GM04503 (cell line): ENCODE measurements at places on chromosomes 4 and X.

GRCh38 chr4:110107866-110108265 lies 90.5 kb downstream of the ELOVL6 start:
- no peak for DNase-seq

DNA sequence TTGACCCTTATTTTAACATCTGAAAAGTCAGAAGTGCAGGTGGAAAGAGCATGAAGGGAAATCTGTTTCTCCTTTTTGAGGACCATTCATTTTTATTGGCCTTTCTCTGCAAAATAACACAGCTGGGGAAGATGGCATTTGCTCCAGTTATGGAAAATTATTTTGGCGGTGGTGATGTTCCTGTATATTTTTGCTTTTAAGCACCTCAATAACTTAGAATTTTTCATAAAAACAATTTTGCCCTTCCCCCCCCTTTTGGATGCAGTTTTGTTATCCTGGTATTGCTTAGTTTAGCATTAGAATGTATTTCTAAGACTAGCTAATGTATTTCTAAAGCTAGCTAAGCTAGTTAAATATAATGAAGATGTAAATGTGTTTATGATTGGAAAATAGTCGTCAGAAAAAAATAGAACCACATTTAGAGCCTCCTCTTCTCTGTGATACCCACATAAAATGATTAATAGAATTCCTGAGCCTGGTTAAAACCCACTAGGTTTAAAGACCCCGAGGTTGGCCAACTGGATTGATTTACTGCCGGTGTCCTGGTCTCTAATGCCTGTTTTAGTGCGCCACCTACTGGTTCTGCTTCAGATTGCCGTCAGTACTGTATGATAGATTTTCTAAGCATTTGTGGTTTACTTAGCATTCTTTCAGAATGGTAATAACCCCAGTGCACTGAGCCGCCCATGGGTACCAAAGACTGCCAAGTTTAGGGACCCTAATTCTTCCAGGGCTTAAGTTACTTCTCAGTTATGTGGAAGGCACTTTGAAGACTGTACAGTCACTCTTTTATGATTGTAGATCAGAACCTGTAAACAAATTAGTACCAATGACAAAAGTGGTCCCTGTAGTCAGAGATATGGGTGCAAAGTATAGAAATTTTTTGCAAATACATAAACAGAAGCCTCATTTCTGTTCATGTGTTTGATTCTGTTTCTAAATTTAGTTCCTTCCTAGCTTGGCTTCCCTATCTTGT lies 11.4 kb downstream of the KLF3 start:
- no peak for DNase-seq

DNA sequence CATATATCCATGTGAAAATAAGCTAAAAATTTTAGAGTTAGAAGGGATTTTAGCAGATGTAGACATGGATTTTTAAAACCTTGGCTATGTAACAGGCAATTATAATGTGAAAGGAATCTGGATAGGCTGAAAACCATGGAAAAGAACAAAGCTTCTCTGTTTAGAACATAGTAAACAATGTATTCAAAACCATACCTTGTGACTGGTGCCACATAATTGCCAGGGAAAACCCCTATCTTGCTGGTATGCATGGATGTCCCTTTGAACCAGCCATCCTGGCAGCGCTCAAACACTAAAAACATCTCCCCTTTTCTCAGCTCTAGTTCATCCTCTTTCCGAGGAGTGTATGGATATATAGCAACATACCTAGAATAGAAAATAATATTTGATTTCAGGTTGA lies 110.6 kb upstream of the CBR4 start:
- no peak for DNase-seq

GRCh38 chr4:67750691-67751090 lies 3.5 kb downstream of the GNRHR start:
- no peak for DNase-seq

- DNase-seq = no peak
Measured at GRCh38 chr4:108607079-108607815, 13.1 kb upstream of the RPL34 start.

DNA sequence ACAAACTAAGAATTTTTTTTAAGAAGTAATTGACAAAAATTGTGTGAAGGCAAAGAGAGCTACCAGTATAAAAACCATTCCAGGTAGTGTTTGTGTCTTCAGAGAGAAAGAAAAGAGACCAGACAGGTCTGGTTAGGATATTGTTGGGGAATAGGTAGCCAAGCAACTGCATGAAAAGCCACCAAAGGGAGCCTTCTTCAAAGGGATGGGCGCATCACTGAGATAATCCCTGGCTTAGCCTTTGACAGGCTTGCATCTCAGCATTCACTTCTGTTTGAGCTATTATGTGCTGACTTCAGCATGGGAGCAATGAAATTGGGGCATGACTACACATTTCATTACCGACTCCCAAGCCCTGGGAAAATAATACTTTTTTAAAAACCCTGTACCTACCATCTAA lies 496.6 kb downstream of the IL1RAPL1 start:
- DNase-seq = no peak

DNA sequence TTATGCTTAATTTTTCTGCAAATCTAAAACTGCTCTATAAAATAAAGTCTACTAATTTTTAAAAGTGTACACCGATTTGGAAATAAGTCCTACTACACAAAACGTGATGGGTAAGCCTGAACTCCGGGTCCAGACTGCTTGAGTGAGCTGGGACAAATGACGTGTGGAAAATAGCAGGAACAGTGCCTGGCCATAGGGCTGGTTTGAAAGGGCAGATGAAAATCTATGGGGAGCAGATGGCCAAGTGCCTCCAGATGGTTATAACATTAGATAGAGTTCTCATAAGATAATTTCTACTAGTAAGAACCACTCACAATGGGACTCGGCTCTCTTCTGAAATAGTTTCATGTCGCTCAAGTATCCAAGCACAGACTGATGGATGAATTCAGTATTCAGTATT lies 52.5 kb downstream of the F11 start:
- DNase-seq = no peak

DNA sequence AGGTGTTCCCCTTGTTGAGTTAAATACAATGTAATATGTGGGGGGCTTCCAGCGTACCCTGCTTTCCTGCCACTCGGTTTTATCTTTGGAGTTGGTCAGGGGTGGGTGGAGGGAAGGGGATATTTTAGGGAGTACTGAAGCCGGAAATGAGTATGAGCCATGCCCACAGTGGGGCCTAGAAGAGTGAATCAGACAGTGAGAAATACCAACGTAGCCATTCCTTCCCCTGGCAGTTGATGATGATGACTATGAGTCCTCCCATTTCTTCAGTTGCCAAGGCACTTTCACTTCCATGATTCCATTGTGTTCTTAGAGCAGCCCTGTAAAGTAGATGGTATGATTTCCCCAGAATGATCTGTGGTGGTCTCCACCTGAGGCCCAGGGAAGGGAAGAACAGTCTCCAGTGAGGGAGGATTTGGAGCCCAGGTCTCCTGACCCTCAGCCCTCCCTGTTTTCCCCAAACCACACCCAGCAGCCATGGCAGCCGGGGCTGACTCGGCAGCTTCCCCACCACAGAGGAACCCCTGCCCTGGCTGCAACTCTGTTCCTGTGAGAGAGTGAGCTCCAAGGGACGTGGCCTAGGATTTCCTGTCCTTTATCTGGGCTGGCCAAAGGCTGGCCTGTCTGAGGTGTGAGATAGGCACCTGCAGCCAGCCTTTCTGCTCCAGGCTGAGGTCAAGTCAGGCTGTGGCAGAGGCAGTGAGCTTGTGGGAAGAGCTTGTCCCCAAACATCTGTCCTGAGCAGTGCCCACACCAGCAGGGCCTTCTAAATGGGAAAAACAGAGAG lies 52.7 kb downstream of the STARD8 start:
- DNase-seq = no peak

DNA sequence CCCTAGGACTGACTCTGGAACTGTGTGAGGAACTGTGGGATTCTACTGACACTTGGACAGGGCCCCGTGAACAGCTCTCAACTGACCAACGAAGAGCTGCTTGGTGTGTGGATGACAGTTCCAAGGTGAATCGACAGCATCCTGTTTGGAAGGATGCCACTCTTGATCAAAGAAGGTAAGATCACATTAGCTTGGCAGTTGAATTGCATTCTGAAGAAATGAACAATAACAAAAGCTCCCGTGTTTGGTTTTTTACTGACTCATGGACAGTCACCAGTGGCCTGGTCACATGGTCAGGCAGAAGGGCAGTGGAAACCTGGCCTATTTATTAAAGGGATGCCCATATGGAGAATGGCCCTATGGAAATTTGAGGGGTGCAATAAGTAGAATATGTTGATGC lies 33.1 kb upstream of the GPR34 start:
- no peak for DNase-seq

- DNase-seq = no peak
Measured at GRCh38 chrX:69222103-69223090, 57.1 kb upstream of the PJA1 start.

DNA sequence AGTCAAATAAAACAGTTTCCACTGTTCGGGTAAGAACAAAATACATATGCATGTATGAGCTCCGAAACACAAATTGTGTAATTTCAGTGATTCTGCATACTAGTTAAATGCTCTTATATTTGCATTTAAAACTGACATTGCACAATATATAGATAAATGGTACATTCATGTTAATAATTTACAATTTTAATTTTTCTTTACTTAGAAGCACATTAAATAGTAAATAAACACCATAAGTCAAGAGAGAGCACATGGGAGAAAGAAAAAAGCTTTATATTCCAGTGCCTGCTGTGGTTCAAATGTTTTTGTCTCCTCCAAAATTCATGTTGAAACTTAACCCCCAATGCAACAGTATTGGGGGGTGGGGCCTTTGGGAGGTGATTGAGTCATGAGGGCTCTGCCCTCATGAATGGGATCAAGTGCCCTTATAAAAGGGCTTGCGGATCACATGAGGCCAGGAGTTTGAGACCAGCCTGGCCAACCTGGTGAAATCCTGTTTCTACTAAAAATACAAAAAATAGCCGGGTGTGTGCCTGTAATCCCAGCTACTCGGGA lies 322.9 kb downstream of the BCOR start:
- no peak for DNase-seq

DNA sequence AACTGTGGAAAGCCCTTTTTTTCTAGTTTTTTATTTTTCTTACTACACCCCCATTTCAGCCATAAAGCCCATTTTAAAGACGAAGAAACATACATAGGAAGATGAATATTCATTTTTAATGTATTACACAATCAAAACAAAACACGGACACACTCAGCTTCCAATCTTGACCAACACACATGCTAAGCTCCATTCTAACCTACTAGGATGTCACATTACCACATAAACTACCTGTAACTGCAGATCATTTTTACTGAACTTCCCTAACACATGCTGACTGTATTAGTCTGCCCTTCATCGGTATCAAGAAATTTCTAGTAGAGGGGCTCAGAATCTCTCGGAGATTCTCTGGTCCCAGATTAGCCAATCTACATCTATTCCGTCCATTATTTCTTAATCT lies 1.8 kb downstream of the CCNI start:
- DNase-seq = no peak

GRCh38 chr4:121243485-121243884 lies 79.4 kb upstream of the TNIP3 start:
- no peak for DNase-seq

DNA sequence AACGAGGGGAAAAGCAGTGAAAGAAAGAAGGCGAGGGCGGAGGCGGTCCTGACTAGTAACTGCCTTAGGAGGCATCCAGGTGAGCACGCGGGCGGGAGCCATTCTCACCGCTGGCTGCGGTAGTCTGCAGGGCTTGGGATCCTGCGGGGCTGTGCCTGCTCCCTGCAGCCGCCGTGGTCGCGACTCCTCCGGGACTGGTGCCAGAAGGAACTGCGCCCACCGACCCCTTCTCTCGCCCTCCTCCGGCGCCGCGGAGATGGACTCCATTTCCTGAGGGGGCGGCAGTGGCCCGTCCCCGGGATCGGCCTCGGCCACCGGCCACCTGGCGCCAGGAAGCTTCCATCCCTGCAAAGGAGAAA lies 543 bp downstream of the NFXL1 start:
- no peak for DNase-seq

DNA sequence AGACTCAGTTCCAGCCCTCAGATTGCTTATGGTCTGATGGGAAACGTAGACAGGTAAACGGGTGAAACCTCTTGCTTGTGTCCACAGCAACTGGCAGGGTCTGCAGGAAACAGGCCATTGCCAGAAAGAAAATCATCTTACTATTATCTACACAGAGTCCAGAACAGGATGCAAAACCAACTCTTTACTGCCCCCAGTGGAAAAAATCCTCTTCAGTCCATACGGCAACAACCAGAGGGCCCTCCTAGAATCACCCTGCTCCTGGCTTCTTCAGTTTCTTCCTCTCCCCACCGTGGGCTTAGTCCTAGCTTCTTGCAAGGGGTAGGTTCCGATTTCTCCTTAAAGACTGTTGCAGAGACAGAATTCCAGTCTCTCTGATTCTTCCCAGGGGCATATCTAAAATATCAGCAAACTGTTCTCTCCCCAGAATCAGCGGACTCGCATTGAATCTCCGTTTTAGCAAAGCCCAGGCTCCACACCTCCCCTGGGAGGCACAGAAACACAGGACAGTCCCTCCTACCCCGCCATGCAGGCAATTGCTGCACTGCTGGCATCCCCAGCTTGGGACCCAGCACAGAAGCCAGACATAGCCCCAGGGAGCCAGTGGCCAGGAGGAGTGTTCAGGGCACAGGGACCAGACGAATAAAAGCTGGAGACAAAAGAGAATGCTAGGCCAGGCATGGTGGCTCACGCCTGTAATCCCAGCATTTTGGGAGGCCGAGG lies 41.0 kb upstream of the SH3RF1 start:
- no peak for DNase-seq

DNA sequence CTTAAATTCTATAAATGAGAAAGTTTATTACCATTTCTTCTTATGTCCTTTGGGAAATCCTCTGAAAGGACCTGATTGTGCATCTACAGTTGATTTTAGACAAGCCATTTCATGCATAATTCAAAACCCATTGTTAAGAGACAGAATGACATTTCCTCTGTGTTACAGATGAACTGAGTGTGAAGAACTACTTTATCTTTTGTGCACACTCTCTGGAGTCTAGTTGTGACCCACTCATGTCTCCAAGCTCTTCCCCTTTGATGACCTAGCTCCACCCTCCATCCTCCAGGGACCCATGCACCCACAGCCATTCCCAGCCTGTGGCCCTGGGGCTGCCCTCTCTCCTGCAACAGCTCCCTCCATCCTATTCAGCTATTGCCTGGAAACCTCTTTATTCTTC lies 57.5 kb upstream of the BMPR1B start:
- no peak for DNase-seq

DNA sequence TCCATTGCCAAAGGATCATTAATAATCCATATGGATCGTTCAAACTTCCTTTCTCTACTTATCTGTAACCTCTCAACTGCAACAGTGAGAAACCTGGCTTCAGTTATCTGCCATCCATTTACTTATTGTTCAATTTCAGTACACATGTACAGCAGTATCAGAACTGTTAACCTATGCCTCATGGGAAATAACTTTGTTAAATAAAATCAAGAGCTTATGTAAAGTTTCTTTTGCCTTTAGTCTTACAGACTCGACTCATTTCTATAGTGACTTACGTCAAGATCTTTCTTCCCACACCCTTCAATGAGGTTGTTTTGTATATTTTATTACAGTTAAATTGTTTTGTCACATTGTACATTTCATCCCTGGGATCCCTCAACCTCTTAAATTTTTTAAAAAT lies 11.4 kb downstream of the UBQLN2 start:
- no peak for DNase-seq

GRCh38 chrX:1581132-1581531 lies 10.3 kb upstream of the AKAP17A start:
- no peak for DNase-seq

GRCh38 chrX:109448282-109448938 lies 33.5 kb downstream of the GUCY2F start:
- DNase-seq = no peak
